ENCODE measurements at places on chromosomes 5 and 9. TPM values are rescaled to one million over a fixed set of nuclear protein-coding genes. Genes with fewer than 3 reads are reported as not detected.

Gene KCNN2
- 1.3 TPM for total RNA-seq

Gene IFNK
- total RNA-seq: not detected

Gene PDE8B
- total RNA-seq: not detected

Gene FAM153A
- total RNA-seq: not detected

Gene ADAM19
- total RNA-seq: 22.6 TPM

Gene UNC13B
- 46.2 TPM for total RNA-seq

Gene TLX3
- total RNA-seq: not detected

Gene PRLR
- not detected for total RNA-seq

Gene GRM6
- not detected for total RNA-seq

Gene ARID3C
- not detected for total RNA-seq

Gene RIC1
- total RNA-seq: 24.8 TPM

Gene ANAPC2
- total RNA-seq: 70.0 TPM

Gene PCDHGA1
- total RNA-seq: 0.22 TPM

Measured in endothelial cell of umbilical vein (primary cell).